Fibroblast of skin of right biceps (primary cell): ENCODE measurements at places on chromosomes 13 and 19.

- DNase-seq, result no peak
Observed at GRCh38 chr19:8044018-8044417, 8.5 kb upstream of the CCL25 start.

DNA sequence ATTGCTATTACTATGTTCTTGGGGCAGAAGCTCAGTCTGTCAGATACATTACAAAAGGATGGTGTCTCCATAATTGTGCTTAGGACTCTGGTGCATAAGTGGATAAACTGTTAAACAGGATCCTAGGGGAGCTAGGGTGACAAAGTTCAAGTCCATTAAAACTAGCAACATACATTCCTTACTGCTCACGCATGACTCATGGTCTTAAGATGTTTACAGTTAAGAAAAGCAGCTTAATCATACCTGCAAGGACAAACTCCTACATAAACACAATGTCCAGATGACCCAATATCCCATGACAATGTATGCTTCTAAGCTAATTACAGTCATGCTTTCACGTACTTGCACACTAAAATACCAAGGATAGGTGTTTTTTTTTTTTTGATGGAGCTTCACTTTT is 3.5 kb upstream of the ZNF701 start:
- peak; percentile 59 for DNase-seq

- peak; percentile 96 for DNase-seq
Observed at GRCh38 chr19:47227352-47228167, 3.4 kb downstream of the BBC3 start.

GRCh38 chr19:41311613-41312012 is 1.6 kb downstream of the CCDC97 start:
- DNase-seq, result no peak

DNA sequence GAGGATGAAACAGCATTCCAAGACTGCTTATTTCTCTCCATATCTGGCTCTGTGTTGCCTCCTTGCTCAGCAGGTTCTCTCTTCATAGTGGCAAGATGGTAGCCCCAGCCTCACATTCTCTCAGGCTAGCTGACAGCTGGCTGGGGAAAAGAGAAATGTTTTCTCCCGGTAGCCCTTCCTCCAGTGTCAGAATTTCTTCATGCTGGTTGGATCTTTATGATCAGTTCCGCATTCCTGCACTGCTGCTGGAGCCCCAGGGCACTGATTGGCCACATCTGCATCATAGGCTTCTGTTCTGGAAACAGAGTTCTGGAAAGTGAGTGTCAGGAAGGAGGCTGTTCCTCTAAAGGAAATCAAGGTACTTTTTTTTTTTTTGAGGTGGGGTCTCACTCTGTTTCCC is 24.6 kb downstream of the POP4 start:
- peak; percentile 7 for DNase-seq

DNA sequence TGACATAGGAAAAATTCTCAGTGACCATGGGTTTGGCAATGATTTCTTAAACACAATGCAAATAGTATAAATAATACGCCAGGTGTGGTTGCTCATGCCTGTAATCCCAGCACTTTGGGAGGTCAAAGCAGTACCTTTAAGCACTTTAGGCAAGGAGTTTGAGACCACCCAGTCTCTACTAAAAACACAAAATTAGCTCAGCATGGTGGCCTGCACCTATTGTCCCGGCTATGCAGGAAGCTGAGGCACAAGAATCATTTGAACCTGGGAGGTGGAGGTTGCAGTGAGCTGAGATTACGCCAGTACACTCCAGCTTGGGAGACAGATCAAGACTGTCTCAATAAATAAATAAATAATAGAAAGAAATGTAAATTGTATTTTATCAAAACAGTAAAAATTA is 356.5 kb upstream of the SLITRK6 start:
- DNase-seq, result no peak

GRCh38 chr13:97233499-97233898 is 11.4 kb downstream of the MBNL2 start:
- DNase-seq, result no peak

DNA sequence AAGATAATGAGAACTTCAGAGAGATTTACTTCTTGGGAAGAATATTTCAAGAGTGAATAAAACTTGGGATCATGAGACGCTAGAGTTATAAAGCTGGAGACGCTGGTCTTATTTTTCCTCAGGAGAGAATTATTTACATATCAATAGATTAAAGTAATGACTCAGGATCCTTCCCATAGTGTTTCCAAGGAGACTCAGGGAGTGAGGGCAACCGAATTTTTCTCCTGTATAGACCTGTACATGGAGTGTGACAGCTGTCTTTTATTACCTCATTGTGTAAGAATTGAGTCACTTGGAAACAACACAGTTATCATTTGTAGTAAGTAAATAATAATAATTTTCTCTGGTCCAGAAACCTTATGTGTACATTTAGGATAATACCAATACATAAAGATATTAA is 1905.5 kb downstream of the OLFM4 start:
- DNase-seq, result no peak

DNA sequence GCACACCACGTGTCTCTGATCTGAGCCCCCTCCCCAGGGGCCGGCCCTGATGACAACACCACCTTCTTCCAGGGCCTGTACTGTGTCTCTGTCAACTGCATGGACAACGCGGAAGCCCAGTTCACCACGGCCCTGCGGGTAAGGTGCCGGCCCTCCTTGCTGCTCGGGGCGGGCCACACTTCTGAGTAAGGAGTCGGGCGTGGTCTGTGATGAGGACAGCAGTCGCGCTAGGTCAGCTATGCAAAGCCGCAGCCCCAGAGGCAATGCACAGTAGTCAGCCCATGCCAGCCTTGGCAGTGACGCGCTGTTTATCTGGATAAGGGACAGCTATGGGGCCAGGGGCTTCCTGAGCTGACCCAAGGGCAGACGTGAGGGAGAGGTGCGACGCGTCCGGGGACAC is 24.6 kb downstream of the MAU2 start:
- no peak for DNase-seq

DNA sequence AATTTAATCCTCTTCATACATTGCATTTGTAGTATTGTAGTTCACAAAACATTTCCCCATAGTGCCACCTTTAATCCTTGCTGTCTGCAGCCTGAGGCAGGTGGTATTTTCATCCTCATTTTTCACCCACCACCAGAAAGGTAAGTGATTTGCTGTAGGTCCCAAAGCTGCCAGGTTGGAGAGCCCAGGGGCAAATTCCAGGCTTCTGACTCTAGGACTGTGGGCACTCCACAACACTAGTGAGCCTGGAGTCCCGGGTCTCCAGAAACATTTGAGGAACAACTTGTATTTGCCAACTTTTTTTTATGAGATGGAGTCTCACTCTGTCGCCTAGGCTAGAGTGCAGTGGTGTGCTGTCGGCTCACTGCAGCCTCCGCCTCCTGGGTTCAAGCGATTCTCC is 6.2 kb downstream of the ILF3 start:
- DNase-seq, result no peak

- DNase-seq, result no peak
Observed at GRCh38 chr13:50892210-50892944, 17.2 kb upstream of the RNASEH2B start.

- DNase-seq, result no peak
Observed at GRCh38 chr19:27671876-27672275, 1541.1 kb downstream of the UQCRFS1 start.

DNA sequence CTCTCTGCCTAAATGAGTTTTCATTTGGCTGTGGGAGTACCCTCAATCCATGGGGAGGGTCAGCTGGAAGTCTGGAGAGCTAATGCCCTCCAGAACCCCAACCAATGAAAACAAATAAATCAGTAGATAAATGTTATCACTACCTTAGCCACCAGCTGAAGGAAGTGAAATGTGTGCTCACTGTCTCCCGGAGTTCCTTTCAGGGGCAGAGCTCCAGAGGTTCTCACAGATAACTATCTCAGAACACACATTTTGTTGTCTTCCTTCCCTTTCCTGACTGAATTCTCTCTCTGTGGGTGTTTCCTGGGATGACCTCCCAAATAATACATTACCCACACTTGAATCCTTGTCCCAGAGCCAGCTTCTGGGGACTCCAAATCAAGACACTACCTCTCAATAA is 779.6 kb downstream of the DIAPH3 start:
- no peak for DNase-seq

DNA sequence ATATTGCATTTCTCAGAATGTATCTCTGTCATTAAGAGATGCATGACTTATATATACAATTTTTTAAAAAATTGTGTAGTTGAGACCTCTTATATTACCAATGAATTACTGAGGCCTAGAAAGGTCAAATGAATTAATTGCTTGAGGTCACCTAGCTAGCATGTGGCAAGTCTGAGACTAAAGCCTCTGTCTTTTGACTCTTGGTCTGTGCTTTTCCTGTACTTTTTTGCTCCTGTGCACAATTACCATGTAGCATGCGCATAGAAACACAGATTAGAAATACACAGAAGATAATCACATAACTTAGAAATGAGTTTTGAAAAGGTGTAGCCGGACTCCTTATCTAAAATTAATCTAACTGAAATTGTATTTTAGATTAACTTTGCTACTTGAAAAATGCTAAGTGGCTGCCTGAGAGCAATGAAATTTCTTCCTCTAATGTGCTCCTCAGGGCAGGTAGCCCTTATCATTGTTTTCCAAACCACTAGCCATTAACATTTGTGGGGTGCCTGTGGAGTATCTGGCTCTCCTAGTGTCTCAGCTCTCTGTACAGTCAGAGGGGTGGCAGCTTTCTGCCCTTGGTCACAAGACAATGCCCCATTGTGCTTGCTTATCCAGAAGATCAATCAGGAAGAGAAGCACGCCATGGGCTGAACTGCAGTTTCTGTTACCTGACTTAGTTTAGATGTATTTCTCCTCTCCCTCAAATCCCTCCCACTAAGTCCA is 119.6 kb downstream of the RFC3 start:
- DNase-seq, result no peak

- DNase-seq, result no peak
Observed at GRCh38 chr19:55678121-55678671, 3.2 kb downstream of the EPN1 start.

DNA sequence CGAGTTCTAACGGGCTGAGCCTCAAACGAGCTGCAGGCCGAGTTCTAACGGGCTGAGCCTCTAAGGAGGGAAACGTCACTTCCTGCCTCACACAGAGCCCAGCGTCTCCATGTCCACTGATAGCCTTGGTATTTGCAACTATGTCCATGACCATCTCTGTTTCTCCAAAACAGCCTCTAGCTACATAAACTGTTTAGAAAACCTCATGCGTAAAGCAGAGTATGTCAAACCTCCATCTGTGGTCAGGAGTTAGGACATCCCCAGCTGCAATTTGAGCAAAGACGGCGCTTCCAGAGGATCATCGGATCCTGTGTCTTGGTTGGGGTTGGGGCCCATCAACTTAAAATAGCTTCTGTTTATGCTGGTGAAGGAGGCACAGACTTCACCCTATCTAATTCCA is 20.8 kb downstream of the RASA3 start:
- DNase-seq, result peak; percentile 66

DNA sequence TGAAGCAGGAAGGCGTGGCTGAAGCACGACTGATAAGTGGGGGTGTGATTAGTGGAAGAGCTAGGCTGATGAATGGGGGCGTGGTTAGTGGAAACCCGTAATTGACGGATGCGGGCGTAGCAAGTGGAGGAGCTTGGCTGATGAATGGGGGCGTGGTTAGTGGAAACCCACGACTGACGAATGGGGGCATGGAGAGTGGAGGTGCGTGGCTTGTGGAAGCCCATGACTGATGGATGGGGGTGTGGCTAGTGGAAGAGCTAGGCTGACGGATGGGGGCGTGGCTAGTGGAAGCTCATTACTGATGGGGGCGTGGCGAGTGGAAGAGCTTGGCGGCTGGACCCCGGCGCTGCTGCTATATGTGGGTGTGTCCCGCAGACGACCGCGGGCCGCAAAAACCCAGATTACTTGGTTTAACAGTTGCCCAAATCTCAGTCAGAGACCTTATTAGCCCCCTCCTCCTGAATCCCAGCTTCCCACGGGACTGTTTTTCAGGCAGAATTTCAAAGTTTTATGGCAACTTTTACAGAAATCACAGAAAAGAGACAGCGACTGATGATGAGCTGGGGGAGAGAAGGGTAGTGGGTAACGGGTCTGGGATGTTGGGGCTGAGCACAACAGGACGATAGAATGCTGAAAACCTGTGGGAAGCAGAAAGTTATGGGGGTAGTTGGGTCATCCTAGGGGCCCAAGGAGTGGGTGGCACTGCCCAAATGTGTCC is 9.0 kb upstream of the MEIS3 start:
- DNase-seq, result peak; percentile 100

DNA sequence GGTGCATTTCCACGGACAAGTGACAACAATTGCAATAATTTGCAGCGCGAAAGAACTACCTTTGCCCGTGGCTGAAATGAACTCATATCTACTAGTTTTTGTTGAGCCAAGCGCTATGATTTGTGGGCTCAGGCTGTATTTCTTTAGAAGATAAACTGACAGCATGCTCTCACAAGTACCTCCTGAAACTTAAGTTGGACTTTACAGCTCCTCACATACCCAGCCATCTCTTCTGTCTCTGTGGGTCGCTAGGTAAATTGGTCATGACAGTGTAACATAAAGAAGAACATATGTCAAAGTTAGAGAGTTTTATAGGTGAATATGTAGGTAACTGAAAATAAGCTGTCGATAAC is 839 bp downstream of the COG6 start:
- no peak for DNase-seq

DNA sequence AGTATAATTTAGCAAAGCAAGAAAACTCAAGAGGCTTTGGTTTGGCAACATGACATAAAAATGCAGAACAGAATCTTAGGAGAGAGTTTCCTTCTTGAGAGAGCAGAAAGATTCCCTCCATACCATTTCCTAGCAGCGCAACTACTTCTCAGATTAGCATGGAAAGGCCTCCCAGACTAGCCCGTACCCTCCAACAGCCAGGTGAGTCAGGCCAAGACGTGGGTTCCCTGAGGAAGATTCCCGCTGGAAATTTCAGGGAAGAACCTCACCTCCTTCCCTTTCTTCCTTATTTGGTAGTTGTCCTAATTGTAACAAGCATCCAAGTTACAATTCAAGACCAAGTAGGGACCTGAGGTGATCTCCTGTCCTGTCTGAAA is 12.3 kb downstream of the COL4A2 start:
- no peak for DNase-seq

GRCh38 chr19:8115805-8116396 is 33.5 kb downstream of the FBN3 start:
- DNase-seq, result no peak

DNA sequence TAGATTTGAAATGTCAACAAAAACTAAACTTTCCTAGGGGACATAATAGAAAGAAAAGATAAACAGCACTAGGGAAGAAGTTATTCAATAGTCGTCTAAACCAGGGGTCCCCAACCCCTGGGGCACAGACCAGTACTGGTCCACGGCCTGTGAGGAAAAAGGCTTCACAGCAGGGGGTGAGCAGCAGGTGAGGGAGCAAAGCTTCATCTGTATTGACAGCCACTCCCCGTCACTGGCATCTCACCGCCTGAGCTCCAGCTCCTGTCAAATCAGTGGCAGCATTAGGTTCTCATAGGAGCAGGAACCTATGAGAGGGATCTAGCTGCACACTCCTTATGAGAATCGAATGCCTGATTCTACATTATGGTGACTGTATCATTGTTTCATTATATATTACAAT is 382.7 kb downstream of the MYO16 start:
- DNase-seq, result no peak

DNA sequence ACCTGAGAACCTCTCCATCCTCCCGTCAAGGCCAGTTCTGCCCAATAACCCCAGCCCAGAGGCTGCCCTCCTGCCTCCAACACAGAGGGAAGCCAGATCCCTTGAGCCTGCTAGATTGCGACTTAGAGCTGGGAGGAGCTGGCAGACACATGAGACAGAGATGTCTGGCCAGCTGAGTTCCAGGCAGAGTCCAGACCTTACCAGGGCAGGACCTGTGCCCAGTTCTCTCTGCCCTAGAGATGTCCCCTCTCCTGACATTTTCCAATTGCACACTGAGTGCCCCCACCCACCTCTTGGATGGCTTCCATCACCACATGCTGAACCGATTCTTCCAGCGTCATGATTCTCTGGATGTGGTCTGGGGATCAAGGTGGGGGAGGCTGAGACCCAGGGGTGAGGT is 3.0 kb downstream of the HOOK2 start:
- DNase-seq, result no peak
